ENCODE measurements at places on chromosomes 2 and 18.

DNA sequence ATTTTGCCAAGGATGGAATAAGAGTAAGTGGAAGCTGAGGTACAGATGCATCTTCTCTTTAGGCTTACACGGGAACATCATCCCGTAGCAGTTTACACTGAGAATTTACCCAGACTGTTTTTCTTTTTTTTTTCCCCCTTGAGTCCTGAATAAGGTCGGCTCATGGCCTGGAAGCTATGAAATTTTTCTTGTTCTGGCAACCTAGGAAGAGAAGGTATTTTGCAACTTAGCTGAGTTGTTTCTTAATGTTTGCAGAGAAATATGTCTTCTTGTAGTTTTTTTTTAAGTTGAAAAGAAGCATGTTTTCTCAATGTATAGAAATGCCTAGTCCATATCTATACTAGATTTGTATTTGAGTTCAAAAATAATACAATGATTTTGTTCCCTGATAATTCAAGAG lies 712.5 kb downstream of the TDRD15 start:
- DNase-seq, result no peak

DNA sequence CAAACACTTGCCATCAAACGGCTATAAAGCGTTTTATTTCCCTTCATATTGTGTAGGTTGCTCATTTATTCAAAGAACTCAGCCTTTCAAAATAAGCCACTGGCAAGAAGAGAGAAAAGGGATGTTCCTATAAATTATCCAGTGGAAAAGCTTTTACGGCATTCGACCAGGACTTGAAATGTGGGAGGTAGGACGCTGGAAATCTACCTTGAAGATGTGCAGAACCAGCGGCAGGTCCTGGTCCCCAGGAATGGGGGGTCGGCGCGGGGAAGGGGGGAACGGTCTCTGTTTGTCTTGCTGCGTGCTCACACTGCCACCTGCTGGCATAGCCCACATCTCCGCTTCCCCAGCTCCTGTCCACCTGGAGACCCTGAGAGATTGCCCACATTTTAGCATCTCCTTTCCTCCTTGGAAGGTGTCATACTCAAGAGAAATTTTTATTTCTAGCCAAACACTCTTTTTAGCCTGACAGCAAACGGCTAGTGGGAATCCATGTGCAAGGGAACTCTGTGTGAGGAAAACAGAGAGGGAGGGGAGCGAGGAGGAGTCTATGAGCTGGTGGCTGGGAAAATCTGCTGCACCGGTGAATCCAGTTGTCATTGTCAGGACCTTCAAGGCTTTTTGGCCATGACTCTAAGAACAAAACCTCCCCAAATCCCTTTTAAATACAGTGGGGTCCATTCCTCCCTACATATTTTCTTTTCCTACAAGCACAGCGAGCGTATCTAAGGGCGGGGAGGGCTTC lies 349.0 kb upstream of the PKDCC start:
- DNase-seq, result no peak

DNA sequence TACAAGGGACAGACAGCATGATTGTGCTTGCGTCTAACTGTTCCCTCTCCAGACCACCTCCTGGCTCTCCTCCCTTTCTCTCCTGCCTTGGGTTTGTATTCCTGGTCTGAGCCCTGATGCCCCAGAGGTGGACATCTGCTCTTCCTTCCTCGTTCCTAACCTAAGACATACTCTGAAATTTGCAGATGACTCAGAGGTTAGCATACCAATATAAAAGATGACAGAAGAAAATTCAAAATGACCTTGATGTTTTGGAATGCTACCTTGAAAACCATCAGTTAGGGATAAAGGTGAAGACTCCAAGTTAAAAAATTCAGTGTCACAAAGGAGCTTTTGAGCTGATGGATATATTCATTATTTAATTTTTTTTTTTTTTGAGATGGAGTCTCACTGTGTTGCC lies 12.9 kb downstream of the SMYD1 start:
- no peak for DNase-seq

GRCh38 chr2:232174662-232175061 lies 203.9 kb upstream of the ALPP start:
- DNase-seq, result no peak

GRCh38 chr2:143258126-143258892 lies 129.1 kb downstream of the ARHGAP15 start:
- no peak for DNase-seq
